NCI-H774 (cell line): ENCODE measurements at places on chromosomes 5 and 9.

DNA sequence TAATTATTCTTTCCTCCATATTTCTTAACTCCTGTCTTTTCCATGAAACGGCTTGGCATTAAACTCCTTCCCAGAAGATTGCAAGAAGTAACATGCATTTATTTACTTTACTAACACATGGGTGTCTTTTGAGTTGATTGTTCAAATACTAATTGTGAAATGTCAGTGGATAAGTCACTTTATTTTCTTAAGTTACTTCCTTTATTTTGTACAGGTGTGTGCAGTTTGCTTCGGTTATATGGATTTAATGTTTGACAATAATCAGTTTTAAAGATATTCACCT lies 761 bp upstream of the SHOC1 start:
- DNase-seq = no peak

DNA sequence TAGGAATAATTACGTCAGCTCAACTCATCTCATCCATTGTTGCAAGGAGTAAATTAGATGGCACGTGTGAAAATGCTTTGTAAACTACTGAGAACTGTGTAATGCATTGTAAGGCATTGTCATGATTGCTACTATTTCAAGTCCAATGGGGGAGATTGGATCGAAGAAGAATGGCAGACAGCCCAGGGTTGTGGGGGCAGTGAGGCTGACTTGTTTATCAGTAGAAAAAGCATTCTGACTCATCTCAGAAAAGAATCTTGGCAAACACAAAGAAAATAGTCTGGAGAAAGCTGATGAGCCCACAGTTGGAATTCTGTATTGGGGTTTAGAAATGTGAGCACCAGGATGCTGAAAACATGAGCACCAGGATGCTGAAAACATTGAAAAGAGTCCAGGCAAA lies 28.0 kb upstream of the DAP start:
- DNase-seq = no peak

DNA sequence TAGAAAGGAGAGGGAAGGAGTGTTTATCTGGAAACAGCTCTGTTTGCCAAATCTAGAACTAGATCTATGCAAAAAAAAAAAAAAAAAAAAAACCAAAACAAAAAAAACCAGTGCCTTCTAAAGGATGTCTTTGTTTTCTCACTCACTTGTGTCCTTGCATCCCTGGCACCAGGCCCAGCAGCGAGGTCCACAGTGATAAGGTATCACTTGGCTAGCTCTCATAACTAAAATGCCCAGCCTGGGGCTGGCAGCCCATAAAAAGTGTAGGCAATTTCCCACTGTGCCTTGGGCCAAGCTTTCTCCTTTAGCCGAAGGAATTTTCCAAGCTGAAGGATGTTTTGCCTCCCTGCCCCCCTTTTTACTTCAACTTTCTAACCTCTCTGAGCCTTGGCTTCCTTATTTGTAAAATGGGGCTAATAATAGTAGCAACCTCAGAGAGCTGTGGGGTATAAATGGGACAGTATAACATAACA lies 20.8 kb downstream of the RGS3 start:
- DNase-seq = no peak

DNA sequence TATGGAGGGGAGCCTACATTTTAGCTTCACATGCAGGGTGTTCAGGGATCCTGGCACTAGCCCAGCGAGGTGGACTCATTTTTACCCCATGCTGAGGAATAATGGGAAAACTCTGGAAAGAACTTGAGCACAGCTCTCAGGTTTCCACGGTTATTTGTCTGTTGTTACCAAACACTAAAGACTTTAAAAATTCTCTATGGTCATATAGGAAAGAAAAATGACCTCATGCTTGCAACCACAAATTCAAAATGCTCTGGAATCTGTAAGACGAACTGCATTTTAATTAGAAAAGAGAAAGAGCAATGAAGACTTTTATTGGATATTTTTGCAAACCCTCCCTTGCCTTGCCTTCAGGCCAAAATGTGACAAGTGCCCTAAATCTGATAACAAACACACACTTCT lies 606.9 kb downstream of the EBF1 start:
- DNase-seq = no peak

- DNase-seq = no peak
Measured at GRCh38 chr5:96008987-96009647, 47.5 kb upstream of the ELL2 start.

DNA sequence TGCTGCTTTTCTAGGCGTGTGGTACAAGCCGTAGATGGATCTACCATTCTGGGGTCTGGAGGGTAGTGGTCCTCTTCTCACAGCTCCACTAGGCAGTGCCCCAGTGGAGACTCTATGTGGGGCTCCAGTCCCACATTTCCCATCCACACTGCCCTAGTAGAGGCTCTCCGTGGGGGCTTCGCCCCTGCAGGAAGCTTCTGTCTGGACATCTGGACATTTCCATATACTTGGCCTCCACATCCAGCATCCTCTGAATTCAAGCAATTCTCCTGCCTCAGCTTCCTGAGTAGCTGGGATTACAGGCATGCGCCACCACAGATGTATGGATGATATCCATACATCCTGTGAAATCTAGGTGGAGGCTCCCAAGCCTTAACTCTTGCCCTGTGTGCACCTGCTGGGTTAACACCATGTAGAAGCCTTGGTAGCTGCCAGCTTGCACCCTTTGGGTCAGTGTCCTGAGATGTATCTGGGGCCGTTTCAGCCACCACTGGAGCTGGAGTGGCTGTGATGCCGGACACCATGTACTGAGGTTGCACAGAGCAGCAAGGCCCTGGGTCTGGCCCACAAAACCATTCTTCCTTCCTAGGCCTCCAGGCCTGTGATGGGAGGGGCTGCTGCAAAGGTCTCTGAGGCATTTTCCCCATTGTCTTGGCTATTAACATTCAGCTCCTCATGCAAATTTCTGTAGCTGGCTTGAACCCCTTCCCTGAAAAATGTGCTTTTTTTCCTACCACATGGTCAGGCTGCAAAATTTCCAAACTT lies 84.0 kb downstream of the EHMT1 start:
- DNase-seq = no peak

- DNase-seq = no peak
Measured at GRCh38 chr9:37105234-37105633, 15.1 kb upstream of the ZCCHC7 start.

GRCh38 chr9:80146466-80146865 lies 574.7 kb downstream of the TLE4 start:
- no peak for DNase-seq

- no peak for DNase-seq
Measured at GRCh38 chr5:107377277-107377609, 293.5 kb downstream of the EFNA5 start.

GRCh38 chr9:26939955-26940711 lies 6.9 kb downstream of the PLAA start:
- DNase-seq = no peak

DNA sequence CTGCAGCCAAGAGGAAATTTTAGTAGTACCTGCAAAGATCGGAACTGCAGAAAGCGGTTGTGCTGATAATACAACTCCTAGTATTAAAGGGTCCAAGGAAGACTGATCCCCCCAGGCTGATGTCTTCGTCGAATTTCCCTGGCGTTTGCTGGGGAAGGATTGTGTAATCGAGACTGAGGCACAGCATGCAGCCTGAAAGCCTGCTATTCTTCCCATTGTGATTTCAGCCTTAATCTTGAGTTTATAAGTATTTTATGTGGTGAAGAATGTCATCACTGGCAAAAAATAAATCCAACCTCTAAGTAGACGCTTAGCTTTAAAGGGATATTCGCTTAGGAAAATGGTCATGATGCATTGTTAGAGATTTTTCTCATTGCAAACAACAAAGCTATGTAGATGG lies 21.3 kb upstream of the LMX1B start:
- no peak for DNase-seq

DNA sequence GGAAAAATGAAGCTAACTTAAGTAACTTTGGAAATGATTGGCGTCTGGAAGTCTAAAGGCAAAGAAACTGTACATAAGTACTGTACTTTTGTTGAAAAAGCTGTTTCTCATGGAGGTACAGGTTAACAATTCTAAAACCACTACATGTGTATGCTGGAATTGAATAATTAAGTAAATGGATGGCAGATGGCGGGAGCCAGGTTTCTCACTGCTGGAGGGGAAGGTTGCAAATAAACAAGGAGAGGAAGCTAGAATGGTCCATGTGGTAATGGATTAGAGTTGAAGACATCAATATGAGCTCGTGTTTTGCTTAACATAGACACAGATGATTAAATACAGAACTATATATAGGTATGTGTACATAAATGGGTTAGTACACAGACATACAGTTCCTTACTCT lies 43.2 kb upstream of the ASTN2 start:
- no peak for DNase-seq

DNA sequence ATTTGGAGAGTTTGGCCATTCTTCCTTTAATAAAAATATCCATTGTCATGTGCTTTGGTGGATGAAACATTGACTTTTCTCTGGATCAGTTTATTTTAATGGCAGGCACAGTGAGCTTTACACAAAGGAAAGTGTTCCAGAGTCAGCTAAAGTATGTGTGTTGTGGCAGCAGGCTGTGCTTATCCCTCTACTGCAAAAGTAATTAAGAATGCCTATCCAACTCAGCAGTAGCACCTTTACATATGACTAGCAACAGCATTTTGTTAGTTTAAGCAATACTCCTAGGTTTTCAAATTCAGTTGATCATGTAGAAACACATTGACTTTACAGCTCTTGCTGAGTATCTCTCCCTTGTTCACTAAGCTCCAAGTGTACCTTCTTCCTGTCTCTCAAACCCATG lies 730.5 kb upstream of the RGMB start:
- DNase-seq = no peak
